ENCODE measurements at places on chromosomes 1 and 21.

- DNase-seq: no peak
Observed at GRCh38 chr1:82924666-82925065, 1074.3 kb downstream of the TTLL7 start.

- DNase-seq: no peak
Observed at GRCh38 chr1:166089804-166090203, 77.0 kb downstream of the FAM78B start.

GRCh38 chr1:216054600-216054999 lies 368.6 kb downstream of the USH2A start:
- no peak for DNase-seq

GRCh38 chr1:107378426-107378825 lies 237.6 kb downstream of the NTNG1 start:
- DNase-seq: no peak

DNA sequence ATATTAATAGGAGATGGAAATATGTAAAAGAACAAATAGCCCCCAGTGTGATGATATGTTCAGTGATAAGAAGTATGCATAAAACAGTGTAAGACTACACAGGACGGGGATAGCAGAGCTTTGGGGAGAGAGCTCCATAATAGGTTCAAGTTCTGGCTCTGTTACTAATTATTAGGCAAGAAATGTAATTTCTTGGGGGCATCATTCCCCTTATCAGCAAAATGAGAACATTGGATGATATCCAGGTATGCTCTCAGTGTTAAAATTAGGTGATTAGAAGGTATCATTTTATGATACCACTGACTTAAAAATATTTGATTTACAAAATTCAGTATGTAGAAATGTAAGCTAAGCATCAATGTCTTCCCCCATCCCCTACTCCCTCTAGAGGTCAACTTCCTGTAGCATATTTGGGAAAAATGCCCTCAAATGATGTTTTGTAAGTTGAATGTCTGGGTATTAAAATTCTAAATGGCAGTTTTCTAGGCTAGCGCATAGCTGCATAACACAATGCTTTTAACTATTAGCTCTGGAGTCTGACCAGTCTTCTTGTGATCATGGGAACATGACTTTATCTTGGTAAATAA lies 585.7 kb upstream of the CAMK1G start:
- no peak for DNase-seq

GRCh38 chr1:7510389-7510931 lies 260.6 kb upstream of the VAMP3 start:
- DNase-seq: no peak

DNA sequence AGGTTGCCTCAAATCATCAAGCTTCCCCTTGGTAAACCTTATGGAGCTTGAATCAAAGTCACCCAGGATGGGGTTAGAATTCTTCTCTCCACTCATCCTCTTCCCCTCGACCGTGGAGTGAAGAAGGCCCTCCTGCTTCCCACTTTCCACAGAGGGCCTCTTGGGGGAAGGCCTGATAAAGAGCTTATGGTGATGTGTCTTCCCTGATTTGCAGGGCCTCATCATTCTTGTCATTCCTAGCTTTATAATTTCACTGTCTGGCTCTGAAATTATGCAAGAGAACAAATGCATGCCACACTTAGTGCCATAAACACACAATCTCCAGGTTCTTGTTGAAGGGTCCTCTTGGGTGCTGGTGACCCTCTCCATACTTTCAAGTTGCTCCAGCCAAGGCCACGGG lies 101.2 kb downstream of the HMGB4 start:
- DNase-seq: peak; percentile 38

DNA sequence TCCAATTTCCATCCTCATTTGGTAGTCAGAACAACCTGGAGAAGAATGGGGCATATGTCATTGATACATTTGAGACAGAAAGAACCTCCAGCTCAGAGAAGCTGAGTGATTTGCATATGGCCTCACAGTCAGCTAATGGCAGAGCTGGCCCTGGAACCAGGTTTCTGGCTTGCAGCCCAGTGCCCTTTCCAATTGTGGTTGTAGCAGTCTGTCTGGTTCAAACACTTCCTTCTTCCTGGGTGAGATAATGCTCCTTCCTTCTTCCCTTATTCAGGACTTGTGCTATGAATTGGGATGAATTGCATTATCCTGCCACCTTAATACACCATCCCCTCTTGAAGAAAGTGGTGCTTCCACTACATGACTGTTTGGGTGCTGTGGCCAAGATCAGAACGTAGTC lies 24.2 kb downstream of the SLC5A9 start:
- no peak for DNase-seq

- DNase-seq: peak; percentile 47
Observed at GRCh38 chr1:21594935-21595897, 73.9 kb downstream of the RAP1GAP start.

GRCh38 chr1:216641669-216642460 lies 81.4 kb downstream of the ESRRG start:
- DNase-seq: no peak

GRCh38 chr1:215923129-215923824 lies 356.2 kb downstream of the KCTD3 start:
- peak; percentile 53 for DNase-seq

GRCh38 chr1:29121936-29122681 lies 1.6 kb downstream of the TMEM200B start:
- DNase-seq: peak; percentile 57

GRCh38 chr1:91754348-91754747 lies 131.6 kb downstream of the TGFBR3 start:
- peak; percentile 56 for DNase-seq

DNA sequence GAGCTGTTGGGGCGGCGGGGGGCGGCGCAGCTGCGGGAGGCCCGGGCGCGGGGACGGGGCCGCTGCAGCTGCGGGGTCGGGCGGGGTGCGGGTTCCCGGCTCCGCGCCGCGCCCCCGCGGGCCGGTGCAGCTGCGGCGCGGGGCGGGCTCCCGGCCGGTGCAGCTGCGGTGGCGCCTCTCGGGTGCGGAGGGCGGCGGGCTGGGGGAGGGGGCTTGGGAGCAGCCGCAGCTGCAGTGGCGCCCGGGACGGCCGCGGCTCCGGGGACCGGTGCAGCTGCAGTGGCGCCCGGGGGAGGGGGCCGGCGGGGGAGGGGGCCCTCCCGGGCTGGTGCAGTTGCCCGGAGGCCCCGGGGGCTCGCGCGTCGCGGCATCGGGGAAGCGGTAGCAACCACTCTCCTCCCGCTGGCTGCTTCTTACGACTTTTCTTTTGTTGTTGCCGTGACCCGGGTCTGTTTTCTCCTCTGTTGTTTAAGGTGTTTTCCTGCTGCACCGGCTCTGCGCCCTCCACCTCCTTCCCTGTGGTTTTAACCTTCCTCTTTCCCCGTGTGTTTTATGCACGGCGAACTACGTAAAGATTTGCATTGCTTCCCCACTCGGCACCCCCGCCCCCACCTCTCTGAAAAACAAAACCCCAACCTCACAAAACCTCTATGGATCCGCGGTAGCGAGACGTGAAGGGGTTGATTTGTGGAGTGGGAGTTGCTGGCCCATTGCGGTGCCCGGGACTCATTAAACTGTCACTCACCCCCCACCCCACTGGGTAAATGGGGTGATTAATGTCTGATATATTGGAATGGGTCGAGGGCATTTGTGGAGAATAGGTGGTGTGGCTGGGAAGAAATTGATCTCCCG lies 1.7 kb upstream of the ZBTB18 start:
- DNase-seq: peak; percentile 42

GRCh38 chr1:198119906-198120305 lies 36.9 kb upstream of the NEK7 start:
- DNase-seq: peak; percentile 51

DNA sequence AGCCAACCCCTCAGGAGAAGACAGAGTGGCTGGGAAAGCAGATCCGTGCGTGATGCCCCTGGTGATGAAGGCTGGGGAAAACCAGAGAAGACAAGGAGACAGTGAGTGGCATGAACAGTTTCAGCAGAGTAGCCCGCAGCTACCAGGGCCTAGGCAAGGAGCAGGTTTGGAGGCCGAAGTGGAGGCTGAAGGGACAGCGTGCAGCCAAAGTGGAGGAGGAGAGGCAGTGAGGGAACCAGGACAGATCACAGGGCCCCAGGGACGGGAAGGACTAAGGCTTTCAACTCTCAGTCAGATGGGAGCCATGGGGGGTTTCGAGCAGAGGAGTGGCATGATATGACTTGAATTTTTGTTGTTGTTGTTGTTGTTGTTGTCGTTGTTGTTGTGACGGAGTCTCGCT lies 59.9 kb upstream of the SELENON start:
- no peak for DNase-seq

DNA sequence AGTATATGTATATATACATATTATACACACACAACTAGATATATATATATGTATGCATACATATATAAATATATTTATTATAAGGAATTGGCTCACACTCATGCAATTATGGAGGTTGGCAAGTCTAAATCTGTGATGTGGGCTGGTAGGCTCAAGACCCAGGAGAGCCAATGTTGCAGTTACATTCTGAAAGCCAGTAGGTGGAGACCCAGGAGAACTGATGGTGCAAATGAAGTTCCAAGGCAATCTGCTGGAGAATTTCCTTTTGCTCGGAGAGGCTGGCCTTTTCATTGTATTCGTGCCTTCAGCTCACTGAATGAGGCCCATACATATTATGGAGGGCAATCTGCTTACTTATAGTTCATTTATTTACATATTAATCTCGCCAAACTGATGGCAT lies 9.4 kb downstream of the IVL start:
- no peak for DNase-seq

DNA sequence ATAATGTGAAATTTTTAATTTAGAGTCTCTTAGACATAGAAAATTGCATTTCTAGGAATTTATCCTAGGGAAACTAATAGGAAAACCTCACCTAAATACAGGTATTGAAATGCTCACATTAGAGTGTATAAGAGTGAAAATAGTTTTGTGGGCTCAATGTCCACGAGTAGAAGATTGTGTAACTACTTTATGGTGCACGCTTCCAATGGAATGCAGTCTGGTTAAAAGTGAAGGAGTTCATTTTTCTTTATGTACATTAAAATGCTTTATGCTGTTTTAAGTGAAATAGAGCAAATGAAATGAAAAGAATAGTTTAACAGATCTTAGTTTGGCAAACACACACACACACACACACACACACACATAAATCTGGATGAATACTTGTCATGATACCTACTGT lies 278.2 kb downstream of the USP25 start:
- DNase-seq: peak; percentile 54

All from fibroblast of skin of right quadriceps (primary cell).